Astrocyte of the cerebellum (primary cell): ENCODE measurements at places on chromosomes 6 and 20.

- DNase-seq, result no peak
Observed at GRCh38 chr6:43973357-43973756, 153.9 kb downstream of the MRPL14 start.

GRCh38 chr6:25179051-25179778 is 100.0 kb upstream of the CARMIL1 start:
- no peak for DNase-seq

GRCh38 chr6:75203721-75204120 is 2.1 kb downstream of the COL12A1 start:
- DNase-seq, result no peak

GRCh38 chr6:113627480-113627879 is 229.7 kb upstream of the MARCKS start:
- DNase-seq, result no peak

DNA sequence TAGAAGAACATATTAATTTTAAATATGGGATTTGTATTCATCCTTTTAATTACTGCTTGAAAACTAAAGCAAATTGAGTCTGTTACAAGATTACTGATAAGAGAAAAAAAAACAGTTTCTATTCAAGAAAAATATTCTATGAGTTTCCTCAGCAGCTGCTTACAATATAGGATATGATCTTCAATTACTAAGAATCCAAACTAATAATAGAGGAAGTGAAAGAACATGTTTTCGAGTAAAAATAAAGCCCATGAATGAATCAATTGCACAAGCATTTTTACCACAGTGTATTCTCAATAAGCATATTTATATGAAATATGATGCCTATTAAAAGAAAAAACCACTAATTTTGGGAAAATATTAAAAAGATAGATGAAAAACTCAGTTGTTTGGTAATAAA is 63.4 kb downstream of the AHI1 start:
- no peak for DNase-seq

DNA sequence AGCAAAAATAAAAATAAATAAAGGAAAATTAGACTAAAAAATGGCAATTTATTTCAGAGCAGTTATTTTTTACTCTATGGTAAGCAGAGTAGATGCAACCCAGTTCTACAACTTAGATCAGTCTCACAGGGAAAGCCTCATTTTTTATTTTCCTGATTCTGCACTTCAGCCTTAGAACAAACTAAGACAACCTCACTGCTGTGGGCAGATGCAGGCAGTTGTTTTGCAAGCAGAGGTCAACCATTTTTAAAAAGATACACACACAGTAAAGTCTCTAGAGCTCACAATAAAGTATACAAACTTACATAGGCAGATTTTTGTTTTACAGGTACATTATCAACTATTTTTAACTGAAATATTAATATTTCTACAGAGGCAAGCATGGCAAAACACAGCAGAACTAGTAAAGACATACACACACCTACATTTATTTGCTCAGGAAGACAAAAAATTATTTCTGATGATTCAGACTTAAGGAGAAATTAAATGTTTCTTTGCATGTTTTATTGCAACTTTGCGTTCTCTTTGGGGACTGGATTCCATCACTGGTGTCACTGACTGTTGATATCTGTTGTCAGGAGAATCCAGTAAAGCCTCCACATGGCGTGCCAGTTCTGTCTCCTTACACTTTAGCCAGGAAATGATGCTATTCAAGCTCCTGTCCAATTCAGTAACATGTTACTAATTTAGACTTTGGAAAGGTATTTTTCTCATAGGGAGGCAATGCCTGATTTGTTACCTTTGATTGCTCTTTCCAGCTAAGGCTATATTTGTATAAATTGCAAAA is 102.7 kb downstream of the TRDN start:
- no peak for DNase-seq

DNA sequence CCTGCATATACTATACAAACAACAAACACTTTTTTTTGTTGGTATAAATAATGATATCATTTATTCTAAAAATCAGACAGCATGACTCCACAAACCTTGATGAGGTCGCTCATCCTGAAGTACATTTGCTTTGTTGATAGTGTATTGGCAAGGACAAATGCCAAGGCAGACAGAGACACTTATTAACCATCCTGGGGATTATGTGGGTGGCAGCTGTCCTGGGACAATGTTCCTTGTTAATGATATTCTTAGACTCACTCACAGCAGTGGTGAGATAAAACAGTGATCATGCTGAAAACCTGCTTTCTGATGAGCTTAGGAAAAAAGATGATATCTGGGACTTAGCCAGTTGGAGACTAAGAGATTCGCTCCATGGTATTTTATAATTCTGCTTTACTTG is 85.4 kb upstream of the OGFRL1 start:
- DNase-seq, result no peak

GRCh38 chr6:31267651-31268368 is 4.1 kb downstream of the HLA-C start:
- no peak for DNase-seq
